GDM1 (cell line): ENCODE measurements at places on chromosomes 2 and 18.

- no peak for DNase-seq
These were observed 45.6 kb downstream of the MEX3C start for GRCh38 chr18:51151568-51152511.

- no peak for DNase-seq
These were observed 171.3 kb downstream of the THADA start for GRCh38 chr2:43424262-43425207.

DNA sequence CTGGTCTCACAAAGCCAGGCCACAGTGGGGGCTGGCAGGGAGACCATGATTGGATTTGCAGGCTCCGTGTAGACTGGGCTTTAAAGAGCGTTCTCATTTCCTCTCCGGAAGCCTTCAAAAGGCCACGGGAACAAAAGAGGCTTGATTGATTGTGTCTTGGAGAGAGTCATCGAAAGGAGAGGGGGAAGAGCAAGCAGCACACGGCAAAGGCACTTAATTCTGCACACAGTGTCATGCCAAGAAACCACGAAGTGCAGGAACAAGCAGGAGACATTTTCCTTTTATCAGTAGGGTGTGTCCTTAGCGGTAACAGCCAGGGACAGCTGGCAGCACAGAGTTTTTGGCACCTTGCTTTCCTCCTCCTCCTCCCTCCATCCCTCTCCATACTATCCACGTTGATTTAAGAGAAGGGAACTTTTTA, 47.7 kb downstream of the GLI2 start:
- no peak for DNase-seq

DNA sequence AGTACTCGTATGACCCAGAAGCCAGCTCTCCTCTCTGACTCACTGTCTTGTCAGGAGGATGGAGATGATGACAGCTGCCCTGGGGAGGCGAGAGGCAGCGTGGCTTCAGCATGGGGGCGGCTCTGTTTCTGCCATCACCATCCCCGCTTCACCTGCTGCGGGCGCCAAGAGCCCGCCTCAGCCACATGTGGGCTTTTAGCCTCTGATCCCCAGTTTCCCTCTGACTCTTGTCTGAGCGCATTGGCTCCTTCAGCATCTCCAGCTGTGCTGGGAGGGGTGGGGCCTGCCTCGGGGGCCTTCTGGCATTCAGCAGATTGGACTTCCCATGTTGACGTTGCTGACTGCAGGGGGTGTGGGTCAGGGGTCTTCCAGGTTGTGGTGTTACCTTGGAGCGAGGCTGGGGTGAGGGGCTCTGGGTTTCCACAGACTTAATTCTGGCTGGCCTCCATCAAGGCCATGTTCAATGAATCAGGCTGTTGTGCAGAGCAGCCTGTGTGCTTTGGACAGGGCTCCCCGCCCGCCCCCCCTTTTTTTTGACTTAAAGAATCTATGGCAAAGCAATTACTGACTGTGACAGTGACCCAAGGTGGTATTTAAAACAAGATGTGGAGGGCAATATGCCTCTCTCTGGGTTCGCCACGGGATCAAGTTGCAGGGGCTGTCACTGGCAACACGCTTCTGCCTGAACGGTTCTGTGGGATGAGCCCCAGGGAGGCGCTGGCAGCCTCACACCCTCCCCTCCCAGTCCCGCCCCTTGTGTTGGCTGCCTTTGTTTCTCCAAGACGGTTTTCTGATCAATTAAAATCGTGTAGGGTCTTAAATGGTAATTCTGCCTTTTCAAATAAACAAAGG, 228.3 kb downstream of the LDLRAD4 start:
- no peak for DNase-seq

DNA sequence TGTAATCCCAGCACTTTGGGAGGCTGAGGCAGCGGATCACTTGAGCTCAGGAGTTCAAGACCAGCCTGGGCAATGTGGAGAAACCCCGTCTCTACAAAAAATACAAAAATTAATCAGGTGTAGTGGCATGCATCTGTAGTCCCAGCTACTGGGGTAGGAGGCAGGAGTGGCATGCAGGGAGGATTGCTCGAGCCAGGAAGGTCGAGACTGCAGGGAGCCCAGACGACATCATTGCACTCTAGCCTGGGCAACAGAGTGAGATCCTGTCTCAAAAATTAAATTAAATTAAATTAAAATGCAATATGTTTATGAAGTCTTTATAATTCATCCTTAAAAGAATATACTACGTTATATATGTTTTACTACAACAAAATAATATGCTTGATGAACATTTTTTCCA, 38.1 kb downstream of the CHN1 start:
- no peak for DNase-seq

GRCh38 chr2:175838979-175839378, 163.1 kb downstream of the LNPK start:
- DNase-seq: no peak

GRCh38 chr2:40197121-40197520, 254.8 kb downstream of the SLC8A1 start:
- DNase-seq: no peak

DNA sequence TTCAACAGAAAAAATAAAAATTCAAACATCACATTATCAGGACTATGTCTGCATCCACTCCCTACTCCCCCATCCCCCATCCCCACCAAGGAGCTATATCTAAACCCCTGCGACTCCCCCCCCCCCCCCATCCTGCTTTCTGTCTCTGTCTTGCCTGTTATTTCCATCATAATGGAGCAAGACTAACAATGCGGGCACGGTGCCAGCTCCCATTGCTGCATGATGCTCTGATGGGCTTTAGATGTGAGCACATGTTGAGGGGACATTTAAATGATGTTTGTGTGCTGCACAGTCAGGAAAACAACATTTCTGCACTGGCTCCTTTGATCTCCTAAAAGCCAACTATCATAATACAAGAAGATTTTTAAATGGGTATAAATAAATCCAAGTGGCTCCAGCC, 644.2 kb upstream of the SETBP1 start:
- DNase-seq: no peak

GRCh38 chr2:186101616-186102015, 363.0 kb downstream of the FSIP2 start:
- DNase-seq: no peak

DNA sequence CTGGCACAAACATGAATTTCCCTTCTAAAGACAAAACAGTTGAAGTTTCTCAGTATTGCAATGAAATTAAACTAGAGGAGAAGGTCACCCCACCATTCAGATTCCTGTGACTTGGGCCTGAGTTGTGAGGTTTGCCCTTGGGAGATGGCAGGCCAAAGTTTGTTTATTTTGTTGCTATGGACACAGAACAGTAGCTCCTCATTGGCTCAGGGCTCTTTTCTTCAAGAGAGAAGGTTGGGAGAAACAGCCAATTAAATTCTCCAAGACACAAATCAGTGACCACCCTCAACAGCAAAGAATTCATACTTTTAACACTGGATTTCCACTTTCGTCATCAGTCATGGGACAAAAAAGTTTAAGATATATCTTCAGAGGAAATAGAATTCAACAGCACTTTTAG, at the start of gene FLACC1:
TSS of gene FLACC1 (minus strand) at position 125 of the 400 bp plus-strand sequence. CDS start 5,941 bp downstream, outside the sequence.
- DNase-seq: no peak

DNA sequence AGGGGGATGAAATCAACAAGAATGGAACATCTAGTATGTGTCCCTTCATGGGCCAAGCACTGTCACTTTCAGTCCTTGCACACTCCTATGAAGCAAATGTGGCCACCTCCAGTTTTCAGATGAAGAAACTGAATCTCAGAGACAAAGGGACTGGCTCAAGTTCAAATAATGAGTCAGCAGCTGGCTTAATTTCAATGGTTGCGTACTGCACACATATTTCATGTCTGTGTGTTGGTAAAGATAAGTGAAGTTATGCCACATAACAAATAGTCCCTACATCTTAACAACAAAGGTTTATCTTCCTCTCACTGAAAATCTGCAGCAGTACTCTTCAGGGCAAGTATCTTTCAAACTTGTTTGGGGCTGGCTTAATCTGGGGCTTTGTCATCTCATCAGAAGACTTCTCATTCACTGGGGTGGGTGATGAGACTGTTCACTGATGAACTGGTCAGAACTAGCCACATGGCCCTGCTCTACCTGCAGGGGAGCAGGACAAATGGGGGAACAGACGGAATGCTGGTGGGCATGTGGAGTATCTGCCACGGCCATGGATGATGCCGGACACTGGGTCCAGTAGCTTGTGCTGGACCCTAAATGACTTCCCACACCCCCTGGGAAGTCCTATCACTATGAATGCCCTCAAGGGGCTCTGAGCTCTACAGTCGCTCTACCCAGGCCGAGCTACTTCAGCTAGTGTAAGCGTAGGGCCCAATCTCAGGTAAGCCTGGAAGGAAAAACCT, 263.2 kb downstream of the CYP26B1 start:
- no peak for DNase-seq

DNA sequence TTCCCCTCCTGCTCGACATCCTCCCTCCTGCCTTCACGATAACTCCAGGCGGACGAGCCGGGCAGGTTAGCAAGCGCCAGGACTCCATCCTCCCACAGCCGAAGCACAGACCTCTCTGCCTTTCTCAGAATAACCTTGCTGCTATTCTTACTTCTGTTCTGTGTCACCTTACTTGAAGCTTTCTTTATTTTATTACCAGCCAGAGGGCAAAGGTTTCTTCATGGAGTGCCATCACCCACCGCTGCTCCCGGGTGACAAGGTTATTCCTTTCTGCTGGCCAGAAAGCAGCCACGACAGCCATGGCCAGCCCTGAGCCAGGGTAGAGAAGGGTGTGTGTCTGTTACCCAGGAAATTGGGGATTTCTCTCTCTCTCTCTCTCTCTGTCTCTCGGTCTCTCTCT, 227.1 kb downstream of the ANAPC1 start:
- no peak for DNase-seq

DNA sequence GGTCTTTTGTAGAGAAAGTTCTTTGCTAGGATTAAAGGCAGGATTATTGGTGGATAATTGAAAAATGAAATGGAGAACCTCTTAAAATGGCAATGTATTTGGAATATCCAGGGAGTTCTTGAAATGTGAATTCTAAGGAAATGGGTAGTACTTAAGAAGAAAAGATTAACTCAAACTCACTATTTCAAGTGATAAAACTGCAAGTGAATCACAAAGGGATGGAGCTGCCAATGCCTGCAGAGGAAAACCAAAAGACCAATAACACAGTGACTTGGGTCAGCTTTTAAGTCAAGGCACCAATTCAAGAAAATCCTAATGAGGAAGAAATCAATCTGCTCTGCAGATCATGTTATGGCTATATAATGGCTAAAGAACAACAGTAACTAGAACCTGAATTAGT, 67.6 kb upstream of the ETAA1 start:
- DNase-seq: no peak

DNA sequence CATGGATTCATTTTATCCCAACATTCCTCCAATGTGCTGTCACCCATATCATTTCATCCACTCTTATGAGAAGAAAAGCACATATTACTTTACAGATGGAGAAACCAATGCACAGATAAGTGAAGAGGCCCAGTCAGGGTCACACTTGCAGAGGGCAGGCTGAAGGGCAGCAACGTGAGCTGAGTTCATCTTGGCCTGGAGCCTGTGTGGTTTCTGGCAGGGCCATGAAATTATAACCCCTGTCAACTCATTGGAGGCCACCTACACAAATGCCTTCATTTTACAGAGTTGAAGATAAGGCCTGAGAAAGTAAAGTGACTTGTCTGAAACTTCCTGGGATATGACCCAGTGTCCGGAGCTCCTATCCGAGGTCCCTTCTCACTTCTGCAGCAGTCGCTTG, 88.4 kb upstream of the NRP2 start:
- no peak for DNase-seq

- DNase-seq: peak; percentile 37
These were observed 441 bp downstream of the MPHOSPH10 start for GRCh38 chr2:71130905-71131244.

DNA sequence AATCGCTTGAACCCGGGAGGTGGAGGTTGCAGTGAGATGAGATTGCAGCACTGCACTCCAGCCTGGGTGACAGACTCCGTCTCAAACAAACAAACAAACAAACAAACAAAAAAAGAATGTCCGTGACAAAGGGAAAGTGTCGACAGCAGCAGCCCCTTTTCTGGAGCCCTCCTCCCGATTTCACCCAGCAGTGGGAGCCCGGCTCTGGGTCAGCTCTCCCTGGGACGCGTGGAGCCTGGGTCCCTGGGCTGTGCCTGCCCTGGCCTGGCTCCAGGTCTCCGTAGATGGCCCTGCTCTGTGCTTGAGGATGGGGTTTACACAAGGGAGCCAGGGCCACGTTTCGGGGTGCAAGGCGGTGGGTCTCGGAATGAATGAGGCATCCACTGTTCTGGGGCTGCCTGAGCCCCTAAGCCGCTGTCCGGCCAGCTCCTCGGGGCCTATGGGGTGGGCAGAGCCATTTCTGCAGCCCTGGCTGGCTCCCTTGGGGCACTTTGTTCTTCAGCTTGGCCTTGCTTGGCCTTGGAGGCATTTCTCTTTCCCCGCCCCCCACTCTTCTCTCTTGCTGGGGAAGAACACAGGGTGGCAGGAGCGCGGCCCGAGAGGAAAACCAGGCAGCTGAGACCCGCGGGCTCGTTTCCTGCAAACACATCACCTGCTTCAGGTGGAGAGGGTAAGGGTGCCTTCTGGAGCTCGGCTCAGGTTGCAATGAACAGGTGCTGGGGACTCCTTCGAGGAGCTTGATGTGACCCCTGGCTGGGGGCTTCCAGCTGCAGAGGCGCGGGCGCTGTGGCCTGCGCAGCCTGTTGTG, 29.1 kb downstream of the RTP5 start:
- no peak for DNase-seq

- peak; percentile 87 for DNase-seq
These were observed 43.0 kb upstream of the SLC1A4 start for GRCh38 chr2:64945973-64946768.

GRCh38 chr2:50694798-50695197, 337.1 kb downstream of the NRXN1 start:
- DNase-seq: no peak

GRCh38 chr2:120949027-120949956, 213.6 kb downstream of the GLI2 start:
- peak; percentile 15 for DNase-seq

- no peak for DNase-seq
These were observed 15.2 kb upstream of the ANKRD53 start for GRCh38 chr2:70962885-70963878.

GRCh38 chr2:23600346-23600745, 215.4 kb downstream of the KLHL29 start:
- no peak for DNase-seq

- DNase-seq: no peak
These were observed 680.1 kb upstream of the ZEB2 start for GRCh38 chr2:145199827-145200706.

GRCh38 chr2:176507786-176508185, 238.5 kb downstream of the MTX2 start:
- no peak for DNase-seq
